ENCODE measurements at places on chromosomes 12 and 14.

- no peak for DNase-seq
These were observed 353.0 kb downstream of the CCDC91 start for GRCh38 chr12:28543021-28543890.

- DNase-seq: no peak
These were observed 425.7 kb downstream of the ATP23 start for GRCh38 chr12:58367041-58367440.

GRCh38 chr12:19457561-19457960 is 18.3 kb downstream of the AEBP2 start:
- DNase-seq: no peak

- DNase-seq: no peak
These were observed 52.4 kb upstream of the CAPRIN2 start for GRCh38 chr12:30806989-30807694.

DNA sequence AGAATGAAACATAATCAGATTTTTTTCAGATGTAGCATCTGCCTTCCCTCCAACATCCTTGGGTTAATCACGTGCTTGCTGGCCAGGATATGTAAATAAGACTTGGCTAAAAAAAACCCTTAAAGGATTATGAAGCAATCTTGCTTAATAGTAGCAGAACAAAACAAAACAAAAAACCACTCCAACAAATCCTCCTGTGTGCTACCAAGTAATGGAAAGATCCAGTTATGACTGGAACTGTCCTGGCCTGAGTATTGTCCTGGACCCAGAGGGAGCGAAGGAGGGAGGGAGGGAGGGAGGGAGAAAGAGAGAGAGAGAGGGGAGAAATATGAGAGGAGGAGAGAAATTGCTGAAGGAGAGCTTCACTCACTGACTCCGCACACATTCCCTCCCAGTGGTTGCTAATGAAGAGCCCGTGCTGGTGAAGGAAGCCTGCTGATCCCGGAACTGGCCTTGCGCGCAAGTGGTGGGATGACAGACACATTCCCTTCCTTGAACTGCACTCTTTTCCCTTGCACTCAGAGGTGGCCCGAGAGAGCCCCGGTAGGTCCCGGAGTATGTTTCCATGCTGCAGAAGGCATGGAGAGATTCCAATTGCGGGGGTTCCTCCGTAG is 57.2 kb downstream of the HMGA2 start:
- peak; percentile 32 for DNase-seq

- DNase-seq: peak; percentile 6
These were observed 193.7 kb upstream of the LRIG3 start for GRCh38 chr12:59113831-59114615.

DNA sequence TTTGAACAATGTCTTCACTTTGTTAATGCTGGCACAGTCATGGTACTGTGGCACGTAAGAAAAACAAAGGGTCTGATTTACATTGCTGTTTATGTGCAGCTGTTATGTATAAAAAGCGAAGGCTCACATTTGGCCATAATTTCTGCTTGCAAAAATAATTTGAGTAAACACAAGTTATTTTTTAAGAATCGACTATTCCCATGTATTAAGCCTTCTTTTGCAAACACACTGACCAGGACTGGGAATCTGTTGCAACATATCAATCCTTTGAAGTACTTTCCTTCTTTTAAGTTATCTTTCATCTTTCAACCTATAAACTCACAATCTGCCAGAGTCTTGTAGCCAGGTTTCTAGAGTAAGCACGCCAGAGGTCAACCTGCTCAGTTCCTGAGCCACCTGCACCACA is 145.4 kb upstream of the BMP4 start:
- no peak for DNase-seq

DNA sequence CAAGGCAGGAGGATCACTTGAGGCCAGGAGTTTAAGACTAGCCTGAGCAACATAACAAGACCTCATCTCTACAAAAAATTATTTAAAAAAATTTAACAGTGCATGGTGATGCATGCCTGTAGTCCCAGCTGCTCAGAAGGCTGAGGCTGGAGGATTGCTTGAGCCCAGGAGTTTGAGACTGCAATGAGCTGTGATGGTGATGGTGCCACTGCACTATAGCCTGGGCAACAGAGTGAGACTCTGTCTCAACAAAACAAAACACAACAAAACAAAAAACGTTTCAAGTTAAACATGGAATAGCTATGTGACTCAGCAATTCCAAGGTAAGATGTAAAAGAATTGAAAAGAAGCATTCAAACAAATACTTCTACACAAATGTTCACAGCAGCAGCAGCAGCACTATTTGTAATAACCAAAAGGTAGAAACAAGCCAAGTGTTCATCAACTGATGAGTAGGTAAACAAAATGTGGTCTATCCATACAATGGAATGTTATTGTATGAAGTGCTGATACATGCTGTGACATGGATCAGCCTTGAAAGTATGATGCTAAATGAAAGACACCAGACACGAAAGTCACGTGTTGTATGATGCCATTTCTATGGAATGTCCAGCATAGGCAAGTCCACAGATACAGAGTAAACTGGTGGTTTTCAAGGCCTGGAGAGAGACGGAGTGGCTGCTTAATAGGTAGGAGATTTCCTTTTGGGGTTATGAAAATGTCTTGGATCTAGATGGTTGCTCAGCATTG is 31.4 kb downstream of the CFAP251 start:
- no peak for DNase-seq

DNA sequence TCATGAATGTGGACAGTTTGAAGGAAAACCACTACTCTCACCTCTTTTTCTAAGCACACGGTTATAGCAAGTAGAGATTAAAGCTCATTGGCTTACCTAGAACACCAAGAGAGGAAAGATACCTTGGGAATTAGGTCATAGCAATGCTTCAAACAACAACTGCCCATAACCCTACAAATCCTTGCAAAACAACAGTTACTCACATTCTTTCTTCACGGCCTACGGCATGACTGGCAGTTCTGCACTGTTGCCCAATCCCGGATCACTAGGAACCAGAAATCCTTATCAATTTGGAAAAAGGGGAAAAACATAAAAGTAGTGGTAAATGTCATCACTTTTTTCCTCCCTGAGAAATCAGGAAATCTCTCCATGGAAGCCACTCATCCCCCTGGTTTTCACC is 9.6 kb upstream of the ISM2 start:
- DNase-seq: no peak

GRCh38 chr14:93655078-93655750 is 133.1 kb downstream of the PRIMA1 start:
- DNase-seq: no peak

- DNase-seq: no peak
These were observed 7.3 kb downstream of the GNG2 start for GRCh38 chr14:51867741-51868140.

DNA sequence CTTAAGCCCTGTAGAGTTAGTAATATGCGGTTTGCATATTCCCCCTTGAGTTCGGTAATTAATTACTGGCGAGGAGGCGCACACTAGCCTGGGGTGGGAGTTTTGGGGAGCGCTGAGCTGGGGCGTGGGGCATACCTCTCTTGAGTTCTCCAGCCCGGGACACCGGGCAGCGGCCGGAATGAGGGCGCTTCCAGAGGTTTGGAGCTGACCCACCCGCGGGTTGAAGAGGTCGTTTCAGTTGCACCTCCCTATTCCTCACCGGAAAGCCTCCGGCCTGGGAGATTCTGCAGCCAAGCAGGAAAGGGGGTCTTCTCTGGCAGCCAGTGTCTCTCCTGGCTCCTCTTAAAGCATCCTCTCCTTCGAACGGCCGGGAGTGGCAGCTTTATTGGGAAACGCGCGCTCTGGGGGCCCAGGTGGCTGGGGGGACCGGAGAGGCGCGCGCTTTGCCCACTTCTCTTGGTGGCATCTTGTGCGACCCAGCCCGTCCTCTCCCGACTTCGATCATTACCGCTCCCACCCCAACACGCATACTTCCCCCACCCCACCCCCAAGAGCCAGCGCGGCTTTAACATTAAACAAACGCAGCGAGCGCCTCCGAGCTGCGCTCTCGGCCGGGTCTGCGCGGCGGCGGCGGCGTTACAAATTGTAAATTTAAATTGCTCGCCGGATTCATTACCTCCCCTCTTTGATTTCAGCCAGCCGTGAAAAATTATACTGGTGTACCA is 3.9 kb upstream of the LHX5 start:
- DNase-seq: no peak

DNA sequence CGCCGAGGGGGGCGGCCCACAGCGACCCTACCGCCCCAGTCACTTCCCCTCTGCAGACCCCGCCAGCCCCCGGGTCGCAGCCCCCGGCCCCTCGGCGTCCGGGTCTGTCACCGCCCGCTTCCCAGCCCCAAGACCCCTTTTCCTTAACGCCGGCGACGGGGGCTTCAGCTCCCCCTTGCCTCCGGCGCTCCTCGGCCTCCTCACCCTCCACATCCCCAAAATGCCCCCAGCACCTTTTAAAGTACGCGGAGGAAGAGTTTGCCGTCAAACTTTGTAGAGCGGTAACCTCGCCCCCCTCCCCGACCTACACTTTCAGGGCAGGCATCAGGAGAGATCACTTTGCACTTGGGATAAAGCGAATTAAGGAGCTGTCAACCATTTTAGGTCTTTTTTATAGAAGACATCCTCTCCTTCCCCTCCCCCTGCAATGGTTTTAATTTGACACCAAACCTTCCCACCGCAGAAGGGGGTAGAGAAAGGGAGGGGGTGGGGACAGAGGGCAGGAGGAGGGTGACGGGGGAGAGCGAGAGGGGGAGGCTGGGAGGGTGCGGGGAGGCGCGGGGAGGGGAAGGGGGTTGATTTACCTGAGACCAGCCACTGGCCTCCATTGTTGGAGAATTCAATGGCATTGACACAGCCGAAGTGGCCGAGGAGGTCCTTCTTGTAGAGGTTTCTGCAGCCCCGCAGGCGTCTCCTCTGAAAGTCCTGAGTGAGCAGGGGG is 578 bp downstream of the DCAF5 start:
- peak; percentile 50 for DNase-seq

DNA sequence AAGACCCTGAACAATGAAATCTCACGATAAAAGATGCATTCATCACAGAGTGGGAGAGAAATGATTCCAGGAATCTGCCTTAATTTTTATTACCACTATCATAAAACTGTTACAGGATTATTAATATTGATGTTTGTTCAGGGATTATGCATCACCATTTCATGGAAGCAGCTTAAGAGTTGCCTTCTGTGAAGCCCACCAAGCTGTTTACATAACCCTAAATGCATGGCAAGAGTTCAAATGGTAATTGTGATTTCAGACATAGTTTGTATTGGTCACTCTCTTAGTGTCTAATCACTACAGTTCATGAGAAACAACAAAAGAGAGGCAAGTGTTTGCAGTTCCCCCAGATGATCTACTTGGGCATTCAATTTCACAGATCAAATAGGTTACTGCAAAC is 527.7 kb downstream of the RPS29 start:
- no peak for DNase-seq

Measured in gastrocnemius medialis (tissue), 4 donors.